Endothelial cell (in vitro differentiated cells): ENCODE measurements at places on chromosomes 5 and 9.

DNA sequence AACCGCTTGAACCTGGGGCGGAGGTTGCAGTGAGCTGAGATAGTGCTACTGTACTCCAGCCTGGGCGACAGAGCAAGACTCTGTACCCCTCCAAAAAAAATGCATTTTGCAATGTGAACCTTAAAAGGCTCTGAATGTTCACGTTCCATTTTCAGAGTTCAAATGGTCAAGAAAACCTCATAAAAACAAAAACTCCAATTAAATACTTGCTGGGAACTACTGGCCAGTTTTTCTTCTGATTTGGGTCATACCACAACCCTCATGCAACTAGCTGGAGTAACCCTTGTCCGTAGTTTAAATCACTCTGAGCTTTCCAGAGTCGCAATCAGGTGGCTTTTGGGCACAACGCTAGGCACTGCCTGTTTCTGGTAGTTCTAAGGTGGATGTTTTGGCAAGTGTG, 2.3 kb upstream of the OTULINL start:
- no peak for DNase-seq

DNA sequence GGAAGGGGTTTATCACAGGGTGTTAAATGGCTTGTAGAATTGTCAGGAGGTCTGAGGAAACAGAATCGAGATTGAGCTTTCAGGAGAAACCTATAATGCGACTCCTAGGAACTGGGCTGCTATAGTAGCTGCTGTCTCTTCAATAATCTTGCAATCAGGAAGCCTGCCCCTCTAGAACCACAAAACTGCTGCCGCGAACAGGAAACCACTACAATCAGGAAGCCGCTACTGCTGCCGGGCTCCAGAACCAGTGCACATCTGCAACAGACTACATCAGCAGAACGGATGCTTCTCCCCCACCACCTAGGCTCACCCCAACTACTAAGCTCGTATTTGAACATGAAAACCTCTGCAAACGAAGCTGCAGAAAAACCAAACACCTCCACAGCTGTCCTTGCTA, 31.6 kb downstream of the TNFSF8 start:
- DNase-seq: no peak

- DNase-seq: no peak
Measured at GRCh38 chr5:160846642-160847041, 5.4 kb downstream of the ATP10B start.

DNA sequence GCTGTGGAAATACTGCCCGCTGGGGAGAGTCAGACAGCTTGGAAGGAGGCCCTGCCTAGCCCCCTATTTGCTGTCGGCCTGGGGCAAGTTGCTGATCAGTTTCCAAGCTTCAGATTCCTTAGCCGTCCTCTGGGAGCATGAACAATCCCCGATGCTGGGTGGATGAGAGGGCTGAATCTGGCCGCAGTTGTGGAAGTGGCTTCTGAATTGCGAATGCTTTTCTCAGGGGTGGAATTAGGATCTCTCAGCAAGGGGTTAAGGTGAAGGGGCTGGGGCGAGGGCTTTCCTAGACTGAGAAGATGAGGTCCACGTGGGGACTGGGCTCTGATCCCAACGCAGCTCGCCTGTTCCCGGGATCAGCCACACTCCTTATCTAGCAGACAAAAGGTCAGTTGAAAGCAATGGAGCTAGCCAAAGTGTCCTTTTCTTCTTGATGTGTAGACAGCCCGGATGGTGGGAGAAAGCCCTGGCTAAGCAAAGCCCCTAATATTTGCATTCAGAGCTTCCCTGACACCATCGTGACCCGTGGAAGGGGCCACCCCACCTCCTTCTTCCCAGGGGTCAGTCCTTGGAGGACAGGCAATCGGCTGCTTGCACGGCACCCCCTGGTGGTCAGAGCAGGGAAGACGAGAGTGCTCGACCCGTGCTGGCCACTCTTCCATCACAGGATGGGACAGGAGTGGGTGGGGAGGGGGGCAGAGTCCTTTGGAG, 54.9 kb downstream of the COL15A1 start:
- peak; percentile 90 for DNase-seq

DNA sequence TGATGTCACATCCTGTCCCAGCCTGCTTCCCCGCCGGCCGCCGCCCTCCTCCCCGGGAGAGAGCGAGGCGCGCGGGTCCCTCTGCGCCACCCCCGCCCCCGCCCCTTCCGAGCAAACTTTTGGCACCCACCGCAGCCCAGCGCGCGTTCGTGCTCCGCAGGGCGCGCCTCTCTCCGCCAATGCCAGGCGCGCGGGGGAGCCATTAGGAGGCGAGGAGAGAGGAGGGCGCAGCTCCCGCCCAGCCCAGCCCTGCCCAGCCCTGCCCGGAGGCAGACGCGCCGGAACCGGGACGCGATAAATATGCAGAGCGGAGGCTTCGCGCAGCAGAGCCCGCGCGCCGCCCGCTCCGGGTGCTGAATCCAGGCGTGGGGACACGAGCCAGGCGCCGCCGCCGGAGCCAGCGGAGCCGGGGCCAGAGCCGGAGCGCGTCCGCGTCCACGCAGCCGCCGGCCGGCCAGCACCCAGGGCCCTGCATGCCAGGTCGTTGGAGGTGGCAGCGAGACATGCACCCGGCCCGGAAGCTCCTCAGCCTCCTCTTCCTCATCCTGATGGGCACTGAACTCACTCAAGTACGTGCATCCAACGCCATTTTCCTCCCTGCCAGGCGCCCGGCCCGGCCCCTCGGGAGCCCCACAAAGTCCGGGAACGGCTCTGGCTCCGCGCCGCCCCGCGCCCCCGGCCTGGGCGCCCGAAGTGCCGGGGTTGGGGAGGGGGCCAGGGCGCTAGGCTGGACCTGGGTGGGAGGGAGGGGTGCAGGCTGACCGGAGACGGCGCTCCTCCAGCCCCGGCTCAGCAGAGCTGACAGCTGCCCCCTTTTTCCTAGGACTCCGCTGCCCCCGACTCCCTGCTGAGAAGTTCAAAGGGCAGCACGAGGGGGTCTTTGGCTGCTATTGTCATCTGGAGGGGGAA, 12.0 kb upstream of the OLFM1 start:
- DNase-seq: peak; percentile 48

DNA sequence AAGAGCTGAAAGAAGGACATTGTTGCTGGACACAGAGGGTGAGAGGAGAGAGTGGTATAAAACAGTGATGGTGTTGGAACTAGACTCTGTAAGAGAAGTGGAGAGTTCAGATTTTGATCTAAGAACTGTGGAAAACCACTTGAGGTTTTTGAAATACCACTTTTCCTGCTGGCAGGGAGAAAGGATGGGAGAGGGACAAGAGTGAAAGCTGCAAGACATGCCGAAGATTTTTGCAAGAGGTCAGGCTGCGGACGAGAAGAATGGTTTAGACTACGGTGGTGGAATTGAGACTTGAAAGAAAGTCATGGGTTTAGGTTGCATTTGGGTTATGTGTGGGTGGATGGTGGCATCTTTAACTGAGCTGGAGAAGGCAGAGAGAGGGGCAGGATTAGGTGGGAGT, 202.2 kb upstream of the RPS23 start:
- no peak for DNase-seq
